ENCODE measurements at places on chromosomes 6 and 20. TPM values are rescaled to one million over a fixed set of nuclear protein-coding genes. Genes with fewer than 3 reads are reported as not detected.

The NKX2-4 gene
- polyA plus RNA-seq: not detected

The SYCP2 gene
- polyA plus RNA-seq: 6.3 TPM

GRCh38 chr6:110366256-110366655 is 8.1 kb upstream of the METTL24 start:
- no peak for DNase-seq

- DNase-seq: no peak
Measured at GRCh38 chr20:10689385-10689784, 15.6 kb upstream of the JAG1 start.

GRCh38 chr6:144417681-144418080 is 132.5 kb downstream of the UTRN start:
- DNase-seq: no peak

- no peak for DNase-seq
Measured at GRCh38 chr20:20573797-20574196, 138.6 kb downstream of the RALGAPA2 start.

The CAGE1 gene
- polyA plus RNA-seq: 0.17 TPM

GRCh38 chr6:134510920-134511319 is 193.0 kb upstream of the SGK1 start:
- no peak for DNase-seq
